ENCODE measurements at places on chromosomes 12 and 14.

GRCh38 chr14:23827100-23827892, 126.3 kb upstream of the DHRS4 start:
- no peak for DNase-seq

DNA sequence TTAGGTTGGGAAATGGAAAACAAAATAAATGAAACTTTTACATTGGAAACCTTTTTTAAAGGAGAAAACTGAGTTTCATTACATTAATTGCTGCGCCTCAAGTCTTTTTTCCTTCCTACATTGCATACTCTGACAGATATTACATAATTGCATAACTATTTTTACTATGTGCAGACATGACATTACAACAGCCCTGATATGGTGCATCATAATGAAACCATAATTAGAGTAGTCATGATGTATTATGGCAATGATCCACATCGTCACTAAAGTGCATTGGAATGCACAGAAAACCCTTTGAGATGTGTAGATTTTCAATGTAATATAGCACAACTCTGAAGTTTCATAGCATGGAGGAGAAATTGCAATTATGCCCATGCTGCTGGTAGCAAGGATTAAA, 217.8 kb upstream of the NPAS3 start:
- no peak for DNase-seq

DNA sequence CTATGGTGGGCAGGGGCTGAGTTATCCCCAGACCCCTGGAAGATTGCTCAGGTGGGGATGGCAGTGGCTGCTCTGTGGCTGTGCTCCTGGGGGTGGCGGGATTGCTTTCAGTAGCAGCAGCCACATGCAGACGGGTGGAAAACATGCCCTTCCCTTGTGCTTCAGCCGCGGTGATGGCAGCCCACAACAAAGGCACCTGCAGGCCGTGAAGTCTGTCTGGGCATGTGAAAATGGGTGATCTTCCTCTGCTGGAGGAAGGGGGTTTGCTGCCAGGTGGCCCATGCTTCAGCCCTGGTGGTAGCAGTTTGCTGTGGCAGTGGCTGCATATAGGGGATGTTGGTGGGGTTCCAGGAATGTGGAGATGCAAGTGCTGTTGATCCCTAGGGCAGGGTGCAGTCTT, 326.2 kb upstream of the RGS6 start:
- DNase-seq: no peak

GRCh38 chr12:131883521-131883900, 10.9 kb upstream of the ULK1 start:
- no peak for DNase-seq

- no peak for DNase-seq
Measured at GRCh38 chr12:13788626-13789025, 192.8 kb downstream of the GRIN2B start.

DNA sequence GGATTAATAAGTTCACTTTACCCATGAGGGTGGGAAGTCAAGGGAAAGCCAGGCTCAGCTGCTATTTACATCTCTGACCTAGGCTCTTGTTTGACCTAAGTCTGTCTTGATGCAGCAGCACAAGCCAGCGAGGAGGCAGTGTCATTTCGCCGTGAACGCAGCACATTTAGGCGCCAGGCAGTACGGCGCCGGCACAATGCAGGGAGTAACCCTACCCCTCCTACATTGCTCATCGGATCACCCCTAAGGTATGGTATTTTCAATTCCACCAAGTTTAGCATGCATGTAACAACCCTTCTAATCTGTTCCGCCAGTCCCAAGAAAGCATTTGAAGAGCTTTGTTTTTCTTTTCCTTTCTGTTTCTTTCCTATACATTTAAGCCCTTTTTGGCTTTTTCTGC, 81.2 kb downstream of the PCNX1 start:
- DNase-seq: no peak

DNA sequence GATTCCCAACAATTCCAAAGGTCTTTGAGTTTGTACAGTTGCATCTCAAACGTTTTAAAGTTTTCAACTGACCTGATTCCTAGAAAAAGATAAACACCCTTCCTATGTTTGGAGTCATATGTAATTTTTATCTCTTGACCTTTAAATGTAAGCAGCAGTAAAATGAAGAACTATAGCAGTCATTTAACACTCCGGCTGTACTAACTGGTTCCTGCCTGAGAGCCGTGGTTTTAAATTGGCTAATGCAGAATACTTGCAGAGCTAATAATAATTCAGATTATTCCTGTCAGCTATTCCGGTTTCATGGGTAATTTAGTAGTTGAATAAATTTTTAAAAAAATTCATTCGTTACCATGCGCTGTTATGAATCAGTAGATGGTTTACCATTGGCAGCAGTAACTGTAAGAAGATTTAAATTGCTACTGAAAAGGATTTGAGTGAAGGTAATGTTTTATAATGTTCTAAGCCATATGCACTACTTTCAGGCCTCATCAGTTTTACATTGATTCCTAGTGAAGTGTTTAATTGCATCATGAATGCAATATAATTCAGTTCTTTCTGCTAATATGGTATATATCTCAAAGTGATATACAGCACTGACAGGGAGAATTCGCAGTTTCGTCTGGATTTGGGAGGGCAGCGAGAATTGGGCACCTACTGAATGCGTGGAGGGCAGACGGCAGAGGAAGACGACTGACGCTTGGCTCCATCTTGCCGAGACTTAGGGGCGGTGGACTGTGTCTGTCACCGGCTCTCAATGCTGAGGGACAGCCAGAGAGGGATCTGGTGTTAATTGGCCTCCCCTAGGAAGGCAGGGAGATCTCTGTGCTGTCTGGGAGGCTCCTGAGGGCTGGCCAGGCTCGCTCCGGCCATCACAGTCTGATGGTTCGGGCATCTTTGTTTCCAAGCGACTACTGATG, 217.7 kb downstream of the PHETA1 start:
- DNase-seq: no peak

DNA sequence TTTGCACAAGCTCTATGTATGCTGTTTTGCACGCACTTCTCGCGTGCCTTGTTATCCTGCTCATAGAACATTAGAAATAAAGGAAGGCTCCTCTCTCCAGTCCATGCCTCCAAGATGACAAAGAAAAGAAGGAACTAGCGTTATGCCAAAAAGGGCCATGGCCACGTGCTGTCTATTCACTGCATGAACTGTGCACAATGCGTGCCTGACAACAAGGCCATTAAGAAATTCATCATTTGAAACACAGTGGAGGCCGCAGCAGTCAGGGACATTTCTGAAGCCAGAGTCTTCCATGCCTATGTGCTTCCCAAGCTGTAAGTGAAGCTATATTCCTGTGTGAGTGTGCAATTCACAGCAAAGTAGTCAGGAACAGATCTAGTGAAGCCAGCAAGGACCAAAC, 22.2 kb upstream of the PRMT8 start:
- no peak for DNase-seq

GRCh38 chr14:52307905-52308304, 6.2 kb upstream of the PTGER2 start:
- DNase-seq: no peak

DNA sequence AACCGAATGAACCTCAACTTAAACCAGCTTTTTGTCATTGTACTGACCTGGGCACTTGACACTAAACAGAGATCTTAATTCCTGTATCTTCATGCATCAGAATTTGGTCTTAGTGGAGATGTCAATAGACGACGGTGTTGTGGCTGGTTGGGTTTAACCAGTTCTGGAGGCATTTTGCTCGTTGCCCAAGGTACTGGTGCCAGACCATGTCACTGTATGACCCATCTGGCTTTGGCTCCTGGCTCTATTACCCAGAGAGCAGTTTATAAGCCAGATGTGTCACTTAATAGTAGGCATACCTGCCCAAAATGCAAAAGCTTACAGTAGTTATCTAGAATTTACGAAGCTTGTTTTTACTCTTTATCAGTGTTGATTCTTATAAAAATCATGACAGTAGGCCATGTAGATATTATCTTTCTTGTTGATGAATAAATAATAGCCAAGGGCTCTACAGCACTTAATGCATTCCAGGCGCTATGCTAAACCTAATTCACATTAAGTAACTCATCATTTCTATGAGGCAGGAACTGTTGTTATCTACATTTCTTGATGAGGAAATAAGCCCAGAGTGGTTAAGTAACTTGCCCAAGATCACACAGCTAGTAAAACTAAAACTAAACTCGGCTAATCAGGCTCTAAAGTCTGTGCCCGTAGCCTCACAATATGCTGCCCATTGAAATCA, 179.7 kb upstream of the HIF1A start:
- DNase-seq: no peak

GRCh38 chr12:118103201-118103600, 610 bp downstream of the VSIG10 start:
- DNase-seq: no peak

DNA sequence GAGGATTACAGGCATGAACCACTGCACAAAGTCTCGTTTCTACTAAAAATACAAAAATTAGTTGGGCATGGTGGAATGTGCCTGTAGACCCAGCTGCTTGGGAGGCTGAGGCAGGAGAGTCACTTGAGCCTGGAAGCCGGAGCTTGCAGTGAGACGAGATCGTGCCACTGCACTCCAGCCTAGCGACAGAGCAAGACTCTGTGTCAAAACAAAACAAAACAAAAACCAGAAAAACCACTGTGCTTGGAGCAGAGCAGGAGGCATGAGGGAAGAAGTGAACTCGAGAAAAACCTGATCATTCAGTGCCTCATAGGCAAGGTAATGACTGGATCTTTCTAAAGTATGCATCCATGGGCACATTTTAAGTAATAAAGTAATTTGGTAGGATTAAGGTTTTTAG, 487.8 kb downstream of the KCNH5 start:
- DNase-seq: no peak

GRCh38 chr14:41663473-41663850, 56.8 kb downstream of the LRFN5 start:
- peak; percentile 34 for DNase-seq

- DNase-seq: no peak
Measured at GRCh38 chr14:24132061-24132685, 1.7 kb downstream of the FITM1 start.

GRCh38 chr14:68514608-68515194, 278.2 kb downstream of the ZFP36L1 start:
- DNase-seq: no peak

GRCh38 chr14:64960762-64961276, 11.3 kb downstream of the RAB15 start:
- DNase-seq: no peak

DNA sequence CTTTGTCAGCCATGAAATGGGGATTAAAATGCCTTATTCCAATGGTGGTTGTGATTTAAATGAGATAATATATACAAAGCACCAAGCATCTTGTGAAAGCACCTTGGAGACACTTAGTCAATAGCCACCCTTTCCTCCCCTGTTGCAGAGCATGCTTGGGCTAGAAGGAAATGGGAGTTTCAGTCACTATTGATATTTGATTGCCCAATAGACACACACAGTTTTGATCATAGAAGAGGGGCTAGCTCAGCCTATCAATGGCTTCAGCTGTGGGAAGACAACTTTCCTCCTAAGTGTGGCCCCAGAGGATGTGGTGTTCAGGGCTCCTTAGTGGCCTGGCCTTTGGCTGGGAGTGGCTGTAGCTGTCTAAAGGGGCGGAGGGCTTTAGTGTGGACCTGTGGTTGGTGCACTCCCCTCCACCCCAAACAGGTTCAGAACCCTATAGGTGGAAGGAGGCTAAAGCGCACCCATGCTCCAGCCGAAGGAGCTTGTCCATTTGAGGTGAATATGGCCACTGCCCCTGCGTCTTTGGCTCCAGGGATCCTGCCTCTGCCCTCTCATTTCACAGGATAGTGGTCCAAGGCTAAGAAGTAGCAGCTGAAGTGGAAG, 132.3 kb downstream of the TMEM30B start:
- DNase-seq: no peak

- no peak for DNase-seq
Measured at GRCh38 chr12:105013892-105014291, 27.8 kb downstream of the NOPCHAP1 start.

DNA sequence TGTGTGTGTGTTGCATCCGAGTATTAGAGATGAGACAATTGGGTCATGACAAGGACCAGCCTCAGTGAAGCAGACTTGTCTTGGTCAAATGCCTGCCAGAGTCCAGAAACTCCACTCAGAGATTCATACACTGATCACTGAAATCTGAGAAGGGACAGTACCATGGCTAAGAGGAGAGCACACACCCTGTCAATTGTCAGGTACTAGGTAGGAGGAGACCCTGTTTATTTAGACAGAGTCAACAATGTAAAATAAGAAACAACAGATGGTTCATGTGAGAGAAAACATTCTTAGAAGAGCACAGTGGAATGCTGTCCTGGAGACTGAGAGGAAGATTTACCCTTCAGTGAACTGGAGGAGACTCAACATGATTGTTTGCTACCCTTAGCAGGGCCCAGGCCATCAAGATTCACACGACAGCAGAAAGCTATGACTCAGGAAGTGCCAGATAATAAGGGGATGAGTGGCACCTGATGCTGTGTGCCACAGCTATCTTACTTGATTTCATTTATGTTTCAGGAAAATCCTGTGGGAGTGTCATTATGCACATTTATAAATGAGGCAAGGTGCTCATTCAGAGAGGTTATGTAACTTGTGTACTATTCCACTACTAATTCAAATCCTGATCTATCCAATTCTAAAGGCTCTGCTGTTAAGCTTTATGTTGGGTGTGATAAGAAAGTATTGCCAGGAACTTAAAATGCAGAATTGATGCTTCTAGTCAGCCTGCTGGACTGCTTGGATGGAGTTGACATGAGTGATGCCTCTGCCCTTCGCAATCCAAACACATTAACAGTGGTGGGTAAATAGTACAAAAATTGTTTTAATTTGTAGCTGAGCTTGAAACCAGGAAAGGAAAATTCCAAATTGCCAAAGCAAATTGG, 136.6 kb upstream of the NEDD1 start:
- DNase-seq: no peak

DNA sequence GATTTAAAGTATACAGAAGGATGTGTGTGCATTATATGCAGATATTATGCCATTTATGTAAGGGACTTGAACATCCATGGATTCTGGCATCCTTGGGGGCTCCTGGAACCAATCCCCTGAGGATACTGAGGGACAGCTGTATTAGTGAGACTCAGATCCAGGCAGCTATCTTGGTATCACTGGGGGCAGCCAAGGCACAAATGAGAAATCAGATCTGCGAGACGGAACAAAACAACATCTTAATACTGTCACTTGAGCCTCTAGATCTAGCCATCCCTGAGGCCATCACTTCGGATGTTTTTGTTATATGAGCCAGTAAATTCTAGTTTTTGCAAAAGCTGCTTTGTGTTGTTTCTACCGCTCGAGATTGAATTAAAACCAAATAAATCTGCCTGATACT, 175.1 kb upstream of the SFSWAP start:
- DNase-seq: no peak

DNA sequence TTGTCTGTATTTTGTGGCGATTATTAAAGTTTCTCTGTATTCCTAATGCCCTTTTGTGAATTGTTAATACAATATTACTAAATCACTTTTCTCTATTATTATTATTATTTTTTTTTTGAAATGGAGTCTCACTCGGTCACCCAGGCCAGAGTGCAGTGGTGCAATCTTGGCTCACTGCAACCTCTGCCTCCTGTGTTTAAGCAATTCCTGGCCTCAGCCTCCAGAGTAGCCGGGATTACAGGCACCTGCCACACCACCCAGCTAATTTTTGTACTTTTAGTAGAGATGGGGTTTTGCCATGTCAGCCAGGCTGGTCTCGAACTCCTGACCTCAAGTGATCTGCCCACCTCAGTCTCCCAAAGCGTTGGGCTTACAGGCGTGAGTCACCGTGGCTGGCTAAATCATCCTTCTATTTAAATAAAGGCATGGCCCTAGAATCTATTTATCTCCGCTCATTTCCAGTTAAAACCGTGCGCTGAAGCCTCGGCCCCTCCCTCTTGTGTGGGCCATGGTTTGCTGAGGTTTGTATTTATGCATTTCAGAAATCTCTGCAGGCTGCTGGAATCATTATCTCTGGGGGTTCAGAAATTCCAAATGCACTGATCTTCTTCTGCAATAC, 1136.4 kb upstream of the TMEM132C start:
- no peak for DNase-seq

Data from fibroblast of skin of left biceps (primary cell).